GOT3 (cell line): ENCODE measurements at places on chromosomes 4 and X.

DNA sequence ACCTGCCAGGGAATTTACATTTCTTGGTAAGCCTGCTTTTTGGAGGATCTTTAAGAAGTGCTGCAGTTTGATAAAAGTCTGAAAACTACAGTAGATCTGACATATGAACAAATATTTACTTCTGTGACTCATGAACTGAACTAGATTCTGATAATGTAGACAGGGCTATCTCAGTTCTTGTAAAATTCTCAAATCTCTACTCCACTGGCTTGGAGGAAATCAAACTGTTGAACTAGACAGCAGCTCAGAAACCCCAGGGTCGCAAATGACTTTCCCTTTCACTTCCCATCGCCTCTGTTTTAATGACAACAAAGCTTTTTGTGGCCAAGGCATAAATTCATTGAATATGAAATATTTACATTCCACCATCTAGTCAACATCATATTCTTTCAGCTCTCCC lies 15.4 kb upstream of the OCIAD1 start:
- DNase-seq: no peak

DNA sequence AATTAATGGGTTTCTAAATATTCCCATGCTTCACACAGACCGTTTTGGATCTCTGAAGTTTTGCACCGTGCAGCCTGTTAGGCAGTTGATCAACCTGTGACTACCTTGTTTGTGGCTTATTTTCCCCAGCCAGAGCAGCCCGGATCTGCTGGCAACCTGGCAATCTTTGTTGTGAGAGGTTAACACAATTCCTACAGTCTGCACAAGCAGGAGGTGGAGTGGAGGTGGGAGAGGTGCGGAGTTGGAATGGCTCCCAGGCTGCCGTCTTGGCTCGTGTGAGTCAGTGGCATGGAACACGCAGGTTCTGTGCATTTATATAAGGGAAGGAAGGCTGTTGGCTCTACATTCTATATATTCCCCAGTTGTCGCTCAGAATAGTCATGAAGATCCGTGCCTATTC lies 70.9 kb upstream of the STOX2 start:
- no peak for DNase-seq

DNA sequence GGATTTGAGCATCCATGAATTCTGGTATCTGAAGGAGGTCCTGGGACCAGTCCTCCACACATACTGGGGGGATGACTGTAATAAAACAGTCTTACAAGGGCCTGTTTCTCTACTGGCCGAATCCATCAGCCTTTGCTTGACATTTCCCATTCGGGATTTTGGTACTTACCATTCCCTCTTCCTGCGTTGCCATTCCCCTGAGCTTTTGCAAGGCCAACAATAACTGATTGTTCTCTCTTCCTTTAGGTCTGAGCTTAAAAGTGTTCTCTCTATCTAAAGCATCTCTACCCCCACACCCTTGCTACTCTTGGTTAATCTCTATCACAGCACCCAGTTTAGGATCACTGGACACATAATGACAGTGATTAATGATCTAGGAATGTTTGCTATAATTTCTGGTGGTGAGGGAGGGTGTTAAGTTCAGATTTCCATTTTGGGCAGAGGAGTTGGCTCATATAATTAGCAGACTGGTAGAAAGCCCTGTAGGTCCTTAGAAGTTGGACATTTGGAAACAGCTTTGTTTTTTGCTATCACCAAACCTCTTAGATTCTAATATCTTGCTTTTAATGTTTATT lies 29.4 kb downstream of the TMA16 start:
- no peak for DNase-seq

DNA sequence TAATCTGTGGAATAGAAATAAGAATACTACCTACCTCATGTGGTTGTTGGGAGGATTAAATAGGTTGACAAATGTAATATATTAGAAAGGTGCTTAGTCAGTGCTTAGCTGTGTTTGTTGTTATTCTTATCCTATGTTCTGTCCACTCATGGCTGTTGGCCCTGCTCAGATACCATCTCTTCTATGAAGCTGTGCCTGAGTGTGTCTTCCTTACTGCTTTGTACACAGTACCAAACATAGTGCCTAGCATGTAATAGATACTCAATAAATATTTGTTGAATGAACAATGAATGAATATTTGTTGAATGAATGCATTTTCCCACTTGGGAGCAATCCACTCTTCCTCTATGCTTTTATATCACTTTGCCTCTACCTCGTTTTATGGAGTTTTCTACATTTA lies 57.2 kb downstream of the NHS start:
- DNase-seq: no peak

- no peak for DNase-seq
Measured at GRCh38 chrX:29143756-29144155, 556.5 kb downstream of the IL1RAPL1 start.

GRCh38 chr4:155948541-155948940 lies 5.1 kb downstream of the CTSO start:
- DNase-seq: no peak

DNA sequence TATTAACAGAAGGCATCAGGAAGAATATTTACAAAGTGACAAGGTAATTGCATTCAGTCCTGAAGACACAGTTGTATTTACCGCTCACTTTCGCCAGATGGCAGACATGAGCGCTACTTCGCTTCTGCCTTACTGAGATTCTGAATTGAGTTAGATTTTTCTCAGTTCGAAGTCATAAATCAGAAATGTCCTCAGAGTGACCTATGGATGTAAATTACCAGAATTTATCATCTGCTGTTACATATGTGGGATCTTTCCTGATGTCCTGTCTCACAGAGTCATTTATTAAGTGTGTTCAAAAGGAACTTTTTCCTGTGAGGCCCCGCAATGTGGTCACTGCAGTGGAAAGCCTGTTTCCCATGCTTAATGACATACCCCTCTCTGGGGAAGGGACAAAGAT lies 97.3 kb upstream of the DCLK2 start:
- DNase-seq: peak; percentile 1

GRCh38 chr4:25098964-25099891 lies 61.0 kb downstream of the SEPSECS start:
- DNase-seq: peak; percentile 7

- DNase-seq: no peak
Measured at GRCh38 chrX:115373308-115373707, 83.8 kb downstream of the LUZP4 start.

DNA sequence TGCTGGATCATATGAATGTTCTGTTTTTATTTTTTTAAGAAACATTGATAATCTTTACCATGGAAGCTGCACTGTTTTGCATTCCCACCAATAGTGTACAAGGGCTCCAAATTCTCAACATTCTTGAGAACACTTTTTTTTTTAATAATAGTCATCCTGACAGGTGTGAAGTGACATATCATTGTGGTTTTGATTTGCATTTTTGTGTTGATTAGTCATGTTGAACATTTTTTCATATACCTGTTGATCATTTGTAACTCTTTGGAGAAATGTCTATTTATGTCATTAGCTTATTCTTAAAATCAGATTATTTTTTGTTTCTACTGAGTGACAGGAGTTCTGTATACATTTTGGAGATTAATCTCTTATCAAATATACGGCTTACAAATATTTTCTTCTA lies 408.5 kb downstream of the GLUD2 start:
- DNase-seq: no peak

- no peak for DNase-seq
Measured at GRCh38 chr4:94848326-94848725, 90.6 kb downstream of the BMPR1B start.

- peak; percentile 3 for DNase-seq
Measured at GRCh38 chrX:130539721-130540321, 138.0 kb downstream of the RBMX2 start.

GRCh38 chr4:182577411-182577810 lies 334.2 kb downstream of the TENM3 start:
- DNase-seq: no peak

DNA sequence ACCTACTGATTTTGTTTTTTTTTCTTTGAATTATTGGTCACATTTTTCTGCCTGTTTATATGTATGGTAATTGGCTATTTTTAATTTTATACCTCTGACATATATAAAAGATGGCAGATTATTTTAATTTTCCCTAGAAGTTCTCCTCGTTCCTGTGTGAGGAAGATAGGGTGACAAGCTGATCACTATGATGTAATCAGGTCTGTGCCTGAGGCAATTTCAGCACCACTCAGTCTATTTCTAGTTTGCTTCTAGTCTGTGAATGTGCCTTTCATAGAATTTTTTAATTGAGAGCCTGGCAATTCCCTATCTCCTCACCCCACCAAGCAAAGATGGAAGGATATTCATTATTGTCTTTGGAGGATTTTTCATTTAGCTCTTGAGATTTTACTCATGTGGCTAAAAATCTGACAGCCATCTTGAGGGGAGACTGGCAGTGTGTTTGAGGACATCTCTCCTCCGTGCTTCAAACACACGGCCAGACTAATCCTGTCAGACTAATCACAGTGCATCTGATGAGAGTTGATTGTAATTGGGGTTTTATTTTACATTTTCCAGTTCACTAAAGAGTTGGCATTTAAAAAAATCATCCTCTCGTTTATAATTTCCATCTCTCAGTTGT lies 500.3 kb downstream of the TRIML1 start:
- no peak for DNase-seq

DNA sequence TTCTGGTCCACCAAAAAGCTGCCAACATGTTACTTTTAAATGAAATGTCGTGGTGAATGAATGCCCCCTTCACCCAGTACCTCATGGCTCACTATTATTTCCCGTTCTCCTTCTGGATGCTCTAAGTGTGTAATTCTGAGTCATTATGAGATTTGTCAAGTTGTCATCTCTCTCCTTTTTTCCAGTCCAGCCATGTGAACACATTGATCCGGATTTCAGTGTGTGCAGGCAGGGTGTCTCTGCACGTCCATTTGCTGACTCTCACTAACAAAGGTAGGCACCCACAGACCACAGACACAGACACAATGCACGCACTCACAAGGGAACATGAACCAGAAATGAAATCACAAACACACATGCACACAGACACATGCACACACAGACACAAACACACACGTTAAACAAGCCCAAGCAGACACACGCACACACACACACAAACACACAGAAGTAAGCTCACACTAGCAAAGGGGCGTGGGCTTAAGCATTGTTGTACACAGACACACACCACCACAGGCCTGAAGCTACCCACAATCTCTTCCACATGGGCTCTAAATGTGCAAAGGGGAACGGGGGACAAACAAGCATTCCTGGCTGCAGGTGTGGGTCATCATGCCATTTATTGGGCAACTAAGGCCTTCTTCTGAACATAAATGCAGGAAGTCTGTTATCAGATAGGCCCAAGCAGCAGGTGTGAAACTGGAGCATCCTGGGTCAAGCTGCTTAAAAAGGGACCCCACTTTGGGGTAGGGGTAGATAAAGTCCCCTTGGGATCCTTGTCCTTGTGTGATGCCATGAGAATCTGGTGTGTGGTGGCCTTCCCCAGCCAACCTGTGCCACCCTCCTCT lies 58.1 kb downstream of the NBDY start:
- DNase-seq: no peak
